ENCODE measurements at places on chromosomes 2 and 18.

DNA sequence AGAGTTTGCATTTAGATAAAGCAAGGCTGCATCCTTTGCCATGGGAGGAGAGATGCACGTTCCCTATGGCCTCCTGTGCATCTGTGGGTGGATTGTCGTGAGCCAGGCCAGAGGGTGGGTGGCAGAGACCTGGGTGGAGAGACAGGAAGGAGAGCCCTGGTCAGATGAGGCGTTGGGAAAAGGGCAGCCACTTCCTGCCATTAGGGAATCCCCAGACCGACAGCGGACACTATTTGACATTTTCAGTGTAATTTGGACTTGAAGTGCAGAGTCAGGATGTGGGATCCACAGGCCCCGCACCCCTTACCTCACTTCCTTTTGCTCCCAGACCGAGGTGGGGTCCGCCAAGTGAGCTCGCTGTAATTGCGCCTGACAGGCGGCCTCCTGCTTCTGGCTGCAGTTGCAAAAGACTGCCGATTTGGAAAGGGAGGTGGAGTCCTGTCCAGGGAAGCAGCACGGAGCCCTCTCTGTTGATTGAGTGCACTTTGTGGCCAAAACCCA is 150.0 kb downstream of the DYSF start:
- no peak for DNase-seq

DNA sequence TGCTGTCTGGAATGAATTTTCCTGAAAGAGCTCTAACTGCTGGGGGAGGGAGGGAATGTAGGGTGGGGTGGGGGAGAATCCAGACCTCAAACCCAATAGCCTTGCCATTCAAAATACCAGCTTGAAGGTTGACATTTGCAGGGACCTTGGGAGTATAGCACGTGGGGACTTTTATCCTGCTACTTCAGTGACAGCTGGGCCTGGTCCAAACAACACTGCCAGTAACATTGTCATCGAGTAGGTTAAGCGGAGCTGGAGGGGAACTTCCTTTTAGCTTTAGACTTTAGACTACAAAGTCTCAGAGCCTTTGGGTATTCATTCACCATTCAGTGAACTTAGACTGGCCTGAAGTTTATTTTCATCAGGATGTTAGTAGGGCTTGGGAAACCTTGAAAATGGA is 248.7 kb downstream of the MEIS1 start:
- DNase-seq = no peak

- no peak for DNase-seq
Observed at GRCh38 chr2:111054791-111055691, 65.7 kb upstream of the BCL2L11 start.

DNA sequence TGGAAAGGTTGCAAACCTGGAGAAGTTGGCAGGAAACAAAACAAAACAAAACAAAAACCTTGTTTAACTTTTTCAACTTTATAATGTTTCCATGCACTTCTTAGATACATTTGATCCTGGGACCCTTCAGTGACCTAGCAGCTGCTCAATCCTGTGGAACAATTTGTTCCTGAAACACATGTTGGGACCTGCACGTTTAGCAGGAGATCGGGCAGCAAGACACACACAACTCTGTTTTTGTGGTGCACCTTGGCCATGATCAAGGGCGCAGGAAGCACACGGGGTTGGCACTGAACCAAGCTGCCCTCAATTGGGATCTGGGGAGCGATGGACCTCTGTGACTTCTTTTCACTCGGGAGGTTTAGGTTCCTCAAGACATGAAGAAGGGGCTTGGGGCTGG is 268.7 kb downstream of the LOXHD1 start:
- no peak for DNase-seq

- peak; percentile 48 for DNase-seq
Observed at GRCh38 chr2:20313659-20314058, 37.0 kb downstream of the PUM2 start.

DNA sequence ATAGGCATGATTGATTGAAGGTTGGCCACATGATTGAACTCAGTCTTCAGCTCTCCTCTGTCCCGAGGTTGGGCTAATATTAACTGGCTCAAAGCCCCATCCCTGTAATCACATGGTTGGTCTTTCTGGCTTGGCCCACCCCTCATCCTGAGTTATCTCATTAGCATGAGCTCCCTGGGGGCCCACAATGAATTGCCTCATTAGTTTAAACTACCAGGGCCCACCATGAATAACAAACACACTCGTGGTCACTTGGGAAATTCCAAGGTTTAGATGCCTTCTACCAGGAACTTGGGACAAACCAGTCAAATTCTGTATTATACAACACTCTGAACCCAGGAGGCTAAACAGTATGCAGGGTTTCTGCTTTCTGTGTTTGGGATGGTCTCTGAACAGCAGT is 121.7 kb upstream of the B3GNT2 start:
- DNase-seq = peak; percentile 16

GRCh38 chr2:129791712-129792111 is 187.8 kb upstream of the RAB6C start:
- no peak for DNase-seq

- no peak for DNase-seq
Observed at GRCh38 chr18:33744032-33744697, 166.1 kb downstream of the ASXL3 start.

- no peak for DNase-seq
Observed at GRCh38 chr2:27074738-27075565, 3.5 kb upstream of the EMILIN1 start.

GRCh38 chr2:226190479-226191252 is 609.0 kb downstream of the IRS1 start:
- DNase-seq = no peak

GRCh38 chr2:692767-693166 is 15.6 kb upstream of the TMEM18 start:
- no peak for DNase-seq

DNA sequence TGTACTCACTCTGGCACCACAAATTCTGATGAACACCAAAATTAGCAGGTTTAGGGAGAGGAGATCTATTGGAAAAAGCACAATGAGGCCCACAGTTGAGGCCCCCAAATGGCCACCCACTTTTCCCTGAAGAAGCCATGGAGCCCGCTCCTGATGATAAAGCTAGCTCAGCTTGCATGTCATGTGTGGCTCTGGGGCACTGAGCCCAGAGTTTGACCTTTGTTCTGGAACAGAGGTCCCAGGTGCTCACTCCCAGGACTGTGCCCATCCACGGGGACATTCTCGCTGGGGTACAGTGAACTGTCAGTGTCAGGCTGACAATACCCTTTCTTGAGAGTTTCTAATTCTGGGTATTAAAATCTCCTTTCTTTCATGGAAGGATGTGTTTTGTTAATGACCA is 36.2 kb downstream of the XDH start:
- DNase-seq = no peak

DNA sequence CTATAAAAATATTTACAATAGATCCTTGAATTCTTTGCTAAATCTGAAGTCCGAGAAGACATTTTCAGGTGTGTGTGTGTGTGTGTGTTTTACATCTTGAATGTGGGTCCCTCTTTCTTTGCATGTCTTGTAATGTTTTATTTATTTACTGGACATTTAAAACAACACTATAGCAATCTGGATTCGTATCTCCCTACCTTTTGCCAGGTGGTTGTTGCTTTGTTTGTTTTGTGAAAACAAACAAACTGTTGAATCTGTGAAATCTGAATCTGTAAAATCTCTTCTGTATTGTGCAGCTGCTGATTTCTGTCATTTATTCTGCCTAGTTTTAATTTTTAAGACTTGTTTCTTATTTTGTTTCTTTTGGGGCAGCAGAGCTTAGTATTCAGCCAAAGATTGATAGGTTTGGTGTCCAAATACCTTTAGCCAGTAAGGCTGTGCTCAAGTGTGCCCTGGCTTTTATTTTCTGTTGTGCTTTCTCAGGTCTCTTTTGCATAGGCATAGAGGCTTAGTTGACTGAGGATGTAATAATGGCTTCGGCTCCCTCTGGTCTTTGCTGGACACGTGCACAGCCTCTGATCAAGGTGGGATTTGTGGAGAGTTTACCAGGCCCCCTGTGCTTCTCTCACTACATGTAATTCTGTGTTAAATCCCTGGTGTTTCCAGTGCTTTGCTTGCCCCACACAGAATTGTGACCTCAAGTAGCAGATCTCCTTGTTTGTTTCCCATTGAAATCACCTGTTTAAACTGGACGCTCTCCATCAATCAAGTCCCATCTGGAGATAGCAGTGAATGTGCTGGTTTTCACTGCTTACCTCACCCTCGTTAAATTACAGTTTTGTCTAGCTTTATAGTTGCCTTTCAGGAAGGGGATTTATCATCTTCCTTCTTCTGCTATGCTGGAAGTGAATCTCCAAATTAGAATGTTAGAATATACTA is 71.1 kb downstream of the BIRC6 start:
- DNase-seq = no peak

- no peak for DNase-seq
Observed at GRCh38 chr18:7317804-7318231, 86.9 kb downstream of the LRRC30 start.

- DNase-seq = no peak
Observed at GRCh38 chr2:127096280-127096679, 10.7 kb downstream of the BIN1 start.

DNA sequence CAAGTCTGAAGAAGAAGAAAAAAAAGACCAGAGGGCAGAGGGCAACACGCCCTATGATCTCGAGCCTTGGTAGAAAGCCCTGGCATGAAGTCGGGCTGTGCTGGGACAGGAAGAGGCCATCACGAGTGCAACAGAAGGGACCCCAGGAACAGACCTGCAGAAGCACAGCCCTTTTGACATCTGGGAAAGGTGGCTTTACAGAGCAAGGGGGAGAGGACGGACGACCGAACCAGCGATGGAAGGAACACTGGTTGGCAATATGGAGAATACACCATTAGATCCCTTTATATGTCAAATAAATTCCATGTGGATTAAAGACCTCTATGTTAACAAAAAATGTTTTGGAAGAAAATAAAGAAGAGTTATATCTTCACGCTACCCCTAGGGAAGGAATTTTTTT is 10.7 kb downstream of the KIF1A start:
- DNase-seq = no peak

DNA sequence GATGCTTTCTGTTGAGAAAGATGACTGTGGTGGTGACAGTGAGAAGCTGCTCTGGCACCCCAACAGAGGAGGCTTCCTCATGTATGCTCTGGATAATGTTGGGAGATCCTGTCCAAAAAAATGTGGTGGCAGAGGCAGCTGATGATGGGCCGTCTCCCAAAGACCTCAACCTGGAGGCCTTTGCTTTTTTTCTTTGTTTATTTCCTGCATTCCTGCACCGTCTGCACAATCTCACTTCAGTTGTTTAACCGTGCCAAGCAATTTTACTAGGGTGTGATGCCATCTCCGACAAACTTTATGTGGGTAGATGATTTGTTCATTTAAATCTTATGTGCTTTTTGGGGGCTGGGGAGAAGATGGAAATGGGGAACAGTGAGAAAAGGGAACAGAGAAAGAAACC is 62.2 kb upstream of the IGFBP5 start:
- no peak for DNase-seq

GRCh38 chr2:56077359-56077915 is 106.4 kb upstream of the CCDC85A start:
- DNase-seq = no peak

DNA sequence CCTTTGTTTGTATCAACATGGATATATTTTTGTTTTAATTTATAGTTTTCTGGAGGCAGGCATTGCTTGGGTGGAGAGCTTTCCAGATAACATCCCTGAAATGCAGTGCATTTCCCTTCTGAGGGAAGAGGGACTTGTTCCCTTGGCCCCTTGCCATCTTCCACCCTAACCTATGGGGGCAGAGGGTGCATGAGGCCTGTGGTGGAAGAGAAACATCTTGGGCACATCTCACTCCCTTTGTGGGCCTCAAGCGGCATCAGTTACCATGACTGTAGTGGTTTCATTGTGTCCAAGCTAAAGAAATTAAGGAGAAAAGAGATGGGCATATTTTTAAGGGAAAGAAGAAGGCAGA is 5.3 kb upstream of the RPL37A start:
- DNase-seq = no peak

- peak; percentile 82 for DNase-seq
Observed at GRCh38 chr2:226995625-226996041, 159.8 kb downstream of the RHBDD1 start.

DNA sequence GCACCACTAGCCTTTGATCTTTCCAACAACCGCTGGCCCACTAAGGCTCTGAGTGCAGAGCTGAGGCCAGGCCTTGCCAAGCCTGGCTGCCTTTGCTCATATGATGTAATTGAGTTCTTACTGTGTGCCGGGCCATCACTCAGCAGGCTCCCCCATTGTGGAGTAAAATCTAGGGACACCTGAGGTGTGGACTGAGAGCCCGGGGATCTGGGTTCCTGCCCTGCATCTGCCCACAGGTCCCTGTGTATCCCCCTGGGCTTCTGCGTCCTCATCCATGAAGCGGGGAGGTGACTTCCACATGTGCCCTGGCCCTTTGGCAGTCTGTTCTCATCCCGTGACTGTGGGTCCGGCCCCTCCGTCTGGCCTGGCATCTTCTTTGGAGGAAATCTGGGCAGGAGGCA is 33.8 kb downstream of the GREB1 start:
- no peak for DNase-seq

DNA sequence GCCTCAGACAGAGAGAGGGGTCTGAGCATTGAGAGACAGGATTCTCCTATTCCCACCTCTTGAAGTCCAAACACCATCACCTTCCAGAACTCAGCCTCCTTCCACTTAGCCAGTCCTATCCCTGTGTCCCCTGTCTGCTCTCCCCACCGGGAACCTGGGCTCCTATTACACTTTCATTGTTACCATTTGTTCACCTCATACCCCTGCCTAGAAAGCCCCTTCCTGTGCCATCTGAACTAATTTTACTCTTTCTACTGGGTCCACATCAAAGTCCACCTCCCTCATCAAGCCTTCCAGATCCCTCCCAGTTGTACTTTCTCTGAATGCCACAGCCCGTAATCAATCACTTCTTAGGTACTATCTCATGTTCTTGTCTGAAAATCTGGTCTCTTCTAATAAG is 220.6 kb downstream of the ZBTB7C start:
- DNase-seq = no peak

DNA sequence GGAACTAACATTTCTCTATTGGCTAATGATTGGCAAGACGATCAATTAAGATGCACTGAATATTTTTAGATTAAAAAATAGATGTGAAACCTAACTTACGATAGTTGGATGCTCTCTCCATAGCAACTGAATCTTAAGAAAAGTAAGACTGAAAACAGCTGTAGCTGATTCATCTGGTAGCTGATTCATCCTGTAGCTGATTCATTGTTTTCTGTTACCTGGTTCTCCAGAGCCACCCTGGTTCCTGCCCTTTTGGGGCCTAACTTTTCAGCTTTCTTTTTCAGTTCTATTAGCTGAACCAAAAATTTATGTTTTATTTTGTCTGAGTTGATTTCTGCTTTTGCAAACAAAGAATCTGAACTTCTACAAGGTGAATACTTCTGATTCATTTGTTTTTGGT is 22.7 kb upstream of the SPR start:
- peak; percentile 22 for DNase-seq

DNA sequence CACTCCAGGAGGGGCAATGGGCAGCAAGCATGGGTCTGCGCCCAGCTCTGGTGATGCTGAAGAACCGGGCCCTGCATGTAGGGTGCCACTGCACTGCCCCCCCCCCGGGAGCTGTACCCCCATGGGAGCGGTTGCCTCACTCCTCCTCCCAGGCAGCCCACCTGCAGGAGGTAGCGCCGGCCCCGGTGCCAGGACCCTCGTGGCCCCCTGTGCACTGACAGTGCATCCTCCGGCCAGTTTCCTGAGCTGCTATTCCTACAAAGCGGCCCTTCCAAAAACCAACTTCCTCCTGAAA is 109.4 kb downstream of the ZNF516 start:
- DNase-seq = no peak

Data from fibroblast of skin of back (primary cell).